ENCODE measurements at places on chromosomes 6 and 20.

DNA sequence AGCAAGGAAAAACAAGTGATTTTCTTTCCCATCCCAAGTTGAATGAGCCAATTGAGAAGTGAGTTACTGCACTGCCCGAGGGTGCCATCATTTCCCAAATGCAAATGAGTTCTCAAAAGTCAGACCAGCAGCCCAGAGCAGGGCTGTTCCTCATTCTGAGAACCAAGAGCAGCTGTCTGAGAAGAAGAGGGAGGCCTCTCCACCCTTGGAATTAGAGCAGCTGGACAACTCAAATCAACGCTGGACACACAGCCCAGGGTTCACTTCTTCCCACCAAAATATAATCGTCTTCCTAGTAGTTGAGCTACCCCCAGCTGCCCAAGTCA lies 4.6 kb upstream of the PREX1 start:
- H3K27ac ChIP-seq: no peak overlapping the region
- no peaks in the 10 kb centered on the region for H3K36me3 ChIP-seq
- H3K4me1 ChIP-seq: peaks cover 25% of the 10 kb centered on the region
- H3K27me3 ChIP-seq: no peaks in the 10 kb centered on the region
- DNase-seq: no peak

GRCh38 chr6:138719011-138719635 lies 54.4 kb upstream of the CCDC28A start:
- no peaks in the 10 kb centered on the region for H3K27me3 ChIP-seq
- no peak for DNase-seq
- H3K4me3 ChIP-seq: no peak overlapping the region
- peak overlapping the region; percentile 13 for H3K27ac ChIP-seq

DNA sequence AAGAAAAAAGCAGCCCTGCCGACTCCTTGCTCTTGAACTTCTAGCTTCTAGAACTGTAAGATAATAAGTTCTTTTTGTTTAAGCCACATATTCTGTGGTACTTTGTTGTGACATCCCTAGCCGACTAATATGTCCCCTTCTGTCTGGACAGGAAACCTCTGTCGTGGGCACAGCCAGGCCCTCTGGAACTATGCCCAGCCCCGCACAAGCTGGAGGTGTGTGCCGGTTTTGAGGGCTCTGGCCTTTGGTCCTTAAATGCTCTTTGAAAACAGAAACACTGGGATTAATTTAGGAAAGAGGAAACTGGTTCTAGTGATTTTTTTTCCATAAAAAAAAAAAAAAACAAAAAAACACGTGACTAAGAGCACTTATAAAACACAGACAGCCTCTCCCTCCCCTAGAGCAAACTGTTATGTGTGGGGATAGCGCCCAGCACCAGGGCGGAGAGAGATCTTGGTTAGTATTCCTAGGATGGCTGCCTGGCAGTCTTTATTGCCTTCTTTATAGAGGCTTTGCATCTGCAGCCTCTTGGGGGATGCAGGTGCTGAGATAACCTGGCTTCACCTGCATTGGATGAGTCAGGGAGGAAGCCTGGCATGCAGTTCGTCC lies 244.3 kb downstream of the NFATC2 start:
- no peak overlapping the region for H3K4me3 ChIP-seq
- no peak for DNase-seq
- H3K4me1 ChIP-seq: no peaks in the 10 kb centered on the region
- H3K36me3 ChIP-seq: no peaks in the 10 kb centered on the region
- H3K27me3 ChIP-seq: no peaks in the 10 kb centered on the region

DNA sequence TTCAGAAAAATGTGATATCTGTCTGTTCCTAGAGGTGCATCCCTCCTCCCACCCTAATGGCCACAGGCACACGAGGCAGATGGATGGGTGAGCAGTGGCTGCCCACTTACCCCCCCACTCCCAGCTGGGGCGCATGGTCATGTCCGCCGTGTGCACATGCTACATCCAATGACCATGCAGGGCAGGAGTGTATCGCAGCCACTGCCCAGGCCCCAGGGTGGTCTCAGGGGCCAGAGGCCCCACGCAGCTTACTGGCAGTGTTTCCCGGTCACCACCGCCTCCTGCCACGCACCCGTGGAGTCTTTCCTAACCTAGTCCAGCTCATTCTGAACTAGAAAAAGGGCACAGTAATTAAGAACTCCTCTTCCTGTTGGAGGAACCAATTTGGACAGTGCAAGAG lies 11.7 kb upstream of the HTR1B start:
- H3K4me1 ChIP-seq: no peaks in the 10 kb centered on the region
- no peak overlapping the region for H3K27ac ChIP-seq
- no peak overlapping the region for H3K4me3 ChIP-seq
- no peak for DNase-seq
- H3K36me3 ChIP-seq: no peaks in the 10 kb centered on the region

DNA sequence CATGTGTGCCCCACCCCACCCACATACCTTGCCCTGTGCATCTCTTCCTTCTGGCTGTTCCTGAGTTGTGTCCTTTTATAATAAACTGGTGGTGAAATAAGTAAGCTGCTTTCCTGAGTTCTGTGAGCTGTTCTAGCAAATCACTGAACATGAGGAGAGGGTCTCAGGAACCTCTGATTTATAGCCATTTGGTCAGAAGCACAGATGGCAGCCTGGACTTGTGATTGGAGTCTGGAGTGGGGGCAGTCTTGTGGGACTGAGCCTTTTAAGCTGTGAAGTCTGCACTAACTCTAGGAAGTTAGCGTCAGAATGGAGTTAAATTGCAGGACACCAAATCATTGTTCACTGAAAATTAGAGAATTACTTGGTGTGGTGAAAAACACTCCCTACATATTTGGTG lies 245.4 kb downstream of the LRFN2 start:
- peaks cover 29% of the 10 kb centered on the region for H3K27me3 ChIP-seq
- H3K36me3 ChIP-seq: no peaks in the 10 kb centered on the region
- H3K27ac ChIP-seq: no peak overlapping the region
- no peak for DNase-seq

DNA sequence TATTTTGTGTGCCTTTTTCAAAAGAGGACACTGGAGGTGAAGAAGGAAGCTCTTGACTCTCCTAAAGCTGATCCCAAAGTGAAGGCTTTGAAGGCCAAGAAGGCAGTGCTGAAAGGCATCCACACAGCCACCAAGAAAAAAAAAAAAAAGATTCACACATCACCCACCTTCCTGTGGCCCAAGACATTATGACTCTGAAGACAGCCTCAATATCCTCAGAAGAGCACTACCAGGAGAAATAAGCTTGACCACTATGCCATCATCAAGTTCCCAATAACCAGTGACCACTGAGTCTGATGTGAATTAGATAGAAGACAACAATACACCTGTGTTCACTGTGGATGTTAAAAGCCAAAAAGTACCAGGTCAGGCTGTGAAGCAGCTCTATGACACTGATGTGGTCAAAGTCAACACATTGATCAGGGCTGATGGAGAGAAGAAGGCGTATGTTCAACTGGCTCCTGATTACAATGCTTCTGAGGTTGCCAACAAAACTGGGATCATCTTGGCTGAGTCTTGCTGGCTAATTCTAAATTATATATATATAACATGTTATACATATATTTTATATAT lies 59.4 kb downstream of the PLCG1 start:
- no peak overlapping the region for H3K27ac ChIP-seq
- no peak for DNase-seq
- no peaks in the 10 kb centered on the region for H3K27me3 ChIP-seq
- H3K4me1 ChIP-seq: peaks cover 9% of the 10 kb centered on the region
- H3K4me3 ChIP-seq: no peak overlapping the region

GRCh38 chr6:121521164-121521555 lies 85.7 kb downstream of the GJA1 start:
- H3K36me3 ChIP-seq: no peaks in the 10 kb centered on the region
- DNase-seq: no peak
- H3K4me1 ChIP-seq: no peaks in the 10 kb centered on the region
- H3K4me3 ChIP-seq: no peak overlapping the region

DNA sequence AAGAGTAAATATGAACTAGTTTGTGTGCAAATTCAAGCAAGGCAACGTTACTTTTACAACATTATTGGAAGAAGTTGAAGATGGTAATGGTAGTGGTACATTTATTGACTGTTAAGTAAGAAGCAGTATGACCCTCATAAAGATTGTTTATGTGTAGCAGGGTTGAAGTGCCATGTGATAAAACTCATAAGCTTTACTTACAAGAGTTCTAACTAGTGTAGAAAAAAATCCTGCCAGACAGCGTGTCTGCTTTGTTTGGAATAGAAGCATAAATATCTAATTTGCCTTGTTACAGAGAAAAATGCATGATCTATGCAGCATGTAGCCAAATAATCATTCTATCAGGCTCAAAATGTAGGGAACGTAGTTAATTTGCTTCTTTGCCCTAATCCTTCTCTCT lies 450.8 kb upstream of the SOX4 start:
- no peak overlapping the region for H3K27ac ChIP-seq
- H3K4me3 ChIP-seq: no peak overlapping the region
- H3K4me1 ChIP-seq: no peaks in the 10 kb centered on the region
- DNase-seq: no peak

- H3K4me3 ChIP-seq: no peak overlapping the region
- no peaks in the 10 kb centered on the region for H3K27me3 ChIP-seq
- no peak for DNase-seq
- H3K36me3 ChIP-seq: no peaks in the 10 kb centered on the region
- H3K4me1 ChIP-seq: no peaks in the 10 kb centered on the region
Measured at GRCh38 chr6:113610377-113610988, 246.7 kb upstream of the MARCKS start.

GRCh38 chr6:79635232-79635543 lies 4.1 kb downstream of the SH3BGRL2 start:
- peaks cover 8% of the 10 kb centered on the region for H3K4me1 ChIP-seq
- H3K27me3 ChIP-seq: no peaks in the 10 kb centered on the region
- H3K4me3 ChIP-seq: no peak overlapping the region
- no peaks in the 10 kb centered on the region for H3K36me3 ChIP-seq
- H3K27ac ChIP-seq: no peak overlapping the region

- H3K27ac ChIP-seq: no peak overlapping the region
- DNase-seq: no peak
- H3K4me3 ChIP-seq: no peak overlapping the region
- peaks cover 9% of the 10 kb centered on the region for H3K27me3 ChIP-seq
Measured at GRCh38 chr20:4341804-4342485, 326.6 kb upstream of the RNF24 start.

GRCh38 chr20:10728873-10729670 lies 55.3 kb upstream of the JAG1 start:
- H3K27ac ChIP-seq: no peak overlapping the region
- no peaks in the 10 kb centered on the region for H3K4me1 ChIP-seq
- H3K36me3 ChIP-seq: no peaks in the 10 kb centered on the region
- no peak for DNase-seq

- no peaks in the 10 kb centered on the region for H3K4me1 ChIP-seq
- no peaks in the 10 kb centered on the region for H3K27me3 ChIP-seq
- no peak overlapping the region for H3K27ac ChIP-seq
Measured at GRCh38 chr6:113057567-113058053, 710.5 kb downstream of the RFPL4B start.

- no peak overlapping the region for H3K27ac ChIP-seq
- H3K36me3 ChIP-seq: no peaks in the 10 kb centered on the region
- no peaks in the 10 kb centered on the region for H3K4me1 ChIP-seq
- H3K27me3 ChIP-seq: peaks cover 31% of the 10 kb centered on the region
Measured at GRCh38 chr20:45545754-45546453, 1.3 kb downstream of the EPPIN start.

DNA sequence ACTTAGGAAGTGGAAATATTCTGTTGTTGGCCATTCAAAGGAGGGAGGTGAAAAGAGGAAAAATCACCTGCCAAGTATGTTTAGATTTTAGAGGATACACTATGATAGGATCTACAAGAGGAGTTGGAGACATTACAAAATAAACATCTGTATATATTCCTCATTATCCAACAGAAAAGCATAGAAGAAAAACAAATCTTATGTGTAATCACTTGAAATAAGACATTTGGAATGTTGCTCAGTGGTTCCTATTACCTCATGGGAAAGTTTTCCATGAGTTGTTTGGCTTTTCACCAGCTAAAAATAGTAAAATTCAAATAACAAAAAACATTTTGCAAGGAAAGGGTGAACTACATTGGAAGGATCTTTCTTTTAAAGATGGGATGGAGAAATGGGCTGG lies 76.7 kb upstream of the CARMIL1 start:
- no peak overlapping the region for H3K4me3 ChIP-seq
- H3K27ac ChIP-seq: no peak overlapping the region
- no peaks in the 10 kb centered on the region for H3K4me1 ChIP-seq

DNA sequence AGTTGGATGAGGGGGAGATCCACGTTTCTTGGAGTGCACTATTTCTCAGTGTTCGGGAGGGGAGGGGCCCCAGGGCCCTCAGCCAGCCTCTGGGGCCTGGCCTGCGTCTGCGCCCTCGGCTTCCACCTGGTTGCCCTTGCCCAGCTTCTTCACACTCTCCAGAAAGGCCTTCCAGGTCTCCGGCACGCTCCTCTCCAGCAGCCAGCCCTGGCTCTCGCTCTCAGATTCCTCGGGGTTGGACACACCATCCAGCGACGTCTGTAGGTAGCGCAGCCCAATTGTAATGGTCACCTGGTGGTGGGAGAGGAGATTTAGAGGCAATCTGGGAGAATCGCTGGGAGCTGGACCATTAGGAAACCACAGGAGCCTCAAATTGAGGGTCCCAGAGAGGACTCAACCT lies 24.2 kb downstream of the PRPH2 start:
- DNase-seq: no peak
- H3K4me1 ChIP-seq: peaks cover 11% of the 10 kb centered on the region
- peaks cover 25% of the 10 kb centered on the region for H3K36me3 ChIP-seq
- H3K4me3 ChIP-seq: no peak overlapping the region
